ENCODE measurements at places on chromosomes 7 and 10. TPM values are rescaled to one million over a fixed set of nuclear protein-coding genes. Genes with fewer than 3 reads are reported as not detected.

DNA sequence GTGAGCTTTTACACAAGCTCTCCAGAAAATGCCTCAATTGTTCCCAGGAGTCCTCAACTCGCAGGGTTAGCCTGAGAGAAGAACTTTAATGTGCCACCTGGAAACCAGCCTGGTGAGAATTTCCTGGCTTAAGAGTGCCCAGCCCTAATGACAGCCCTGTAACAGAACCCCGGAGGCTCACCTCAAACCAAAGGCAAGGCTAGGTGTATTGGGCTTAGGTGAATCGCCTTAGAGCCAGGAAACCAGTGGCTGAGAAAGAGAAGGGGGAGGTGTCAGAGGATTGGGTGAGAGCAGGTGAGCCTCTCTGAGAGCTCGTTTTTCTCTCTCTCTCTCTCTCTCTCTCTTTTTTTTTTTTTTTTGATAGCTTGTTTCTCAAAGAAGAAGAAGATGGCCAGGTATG, 7.3 kb downstream of the OCM2 start:
- no peak for DNase-seq
- no peak overlapping the region for H3K27ac ChIP-seq
- H3K27me3 ChIP-seq: no peaks in the 10 kb centered on the region
- no peak overlapping the region for H3K4me3 ChIP-seq

DNA sequence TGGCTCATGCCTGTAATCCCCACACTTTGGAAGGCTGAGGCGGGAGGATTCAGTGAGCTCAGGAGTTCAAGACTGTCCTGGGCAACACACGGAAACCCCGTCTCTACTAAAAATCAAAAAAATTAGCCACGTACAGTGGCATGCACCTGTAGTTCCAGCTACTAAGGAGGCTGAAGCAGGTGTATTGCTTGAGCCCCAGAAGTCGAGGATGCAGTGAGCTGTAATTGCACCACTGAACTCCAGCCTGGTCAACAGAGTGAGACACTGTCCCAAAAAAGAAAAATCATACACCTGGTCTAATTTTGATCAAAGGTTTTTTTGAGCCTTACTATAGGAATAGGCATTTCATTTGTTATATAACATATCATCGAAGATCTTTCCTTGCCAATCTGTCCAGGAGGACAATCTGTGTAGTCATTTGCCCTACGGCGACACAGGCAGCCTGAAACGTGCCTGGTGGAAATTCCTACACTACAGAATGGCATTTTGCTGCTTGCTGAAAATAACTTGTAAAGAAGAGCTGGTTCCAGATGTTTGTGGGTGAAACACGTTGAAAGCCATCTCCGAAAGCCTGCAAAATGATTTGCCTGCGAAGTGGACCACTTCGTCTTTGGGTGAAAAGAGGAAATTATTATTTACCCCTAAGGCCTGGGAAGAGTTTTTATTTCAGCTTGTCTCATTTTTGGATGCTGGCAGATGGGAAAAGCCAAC, 31.3 kb upstream of the GDI2 start:
- peaks cover 19% of the 10 kb centered on the region for H3K4me1 ChIP-seq
- peaks cover 4% of the 10 kb centered on the region for H3K27me3 ChIP-seq
- H3K4me3 ChIP-seq: no peak overlapping the region
- no peaks in the 10 kb centered on the region for H3K36me3 ChIP-seq
- no peak overlapping the region for H3K27ac ChIP-seq

DPCD gene
- total RNA-seq: 3.7 TPM

GRCh38 chr10:124722798-124723783, 21.1 kb downstream of the FAM53B start:
- peak; percentile 79 for DNase-seq
- H3K4me1 ChIP-seq: peaks cover 87% of the 10 kb centered on the region
- H3K36me3 ChIP-seq: peaks cover 17% of the 10 kb centered on the region
- H3K4me3 ChIP-seq: peak overlapping the region; percentile 44
- H3K27ac ChIP-seq: peak overlapping the region; percentile 88

GRCh38 chr7:18624459-18624858, 128.9 kb downstream of the HDAC9 start:
- peaks cover 3% of the 10 kb centered on the region for H3K4me1 ChIP-seq
- DNase-seq: no peak
- H3K27me3 ChIP-seq: no peaks in the 10 kb centered on the region
- H3K27ac ChIP-seq: no peak overlapping the region

- no peak for DNase-seq
- no peak overlapping the region for H3K27ac ChIP-seq
- peaks cover 4% of the 10 kb centered on the region for H3K27me3 ChIP-seq
- no peaks in the 10 kb centered on the region for H3K36me3 ChIP-seq
- no peak overlapping the region for H3K4me3 ChIP-seq
Observed at GRCh38 chr10:77451886-77452285, 185.7 kb downstream of the KCNMA1 start.

- no peak overlapping the region for H3K27ac ChIP-seq
- H3K4me1 ChIP-seq: no peaks in the 10 kb centered on the region
- H3K27me3 ChIP-seq: peaks cover 46% of the 10 kb centered on the region
- no peak overlapping the region for H3K4me3 ChIP-seq
Observed at GRCh38 chr7:94481279-94481678, 28.3 kb upstream of the CASD1 start.

VAX1 gene
- total RNA-seq: not detected

MMRN2 gene
- total RNA-seq: not detected

DNA sequence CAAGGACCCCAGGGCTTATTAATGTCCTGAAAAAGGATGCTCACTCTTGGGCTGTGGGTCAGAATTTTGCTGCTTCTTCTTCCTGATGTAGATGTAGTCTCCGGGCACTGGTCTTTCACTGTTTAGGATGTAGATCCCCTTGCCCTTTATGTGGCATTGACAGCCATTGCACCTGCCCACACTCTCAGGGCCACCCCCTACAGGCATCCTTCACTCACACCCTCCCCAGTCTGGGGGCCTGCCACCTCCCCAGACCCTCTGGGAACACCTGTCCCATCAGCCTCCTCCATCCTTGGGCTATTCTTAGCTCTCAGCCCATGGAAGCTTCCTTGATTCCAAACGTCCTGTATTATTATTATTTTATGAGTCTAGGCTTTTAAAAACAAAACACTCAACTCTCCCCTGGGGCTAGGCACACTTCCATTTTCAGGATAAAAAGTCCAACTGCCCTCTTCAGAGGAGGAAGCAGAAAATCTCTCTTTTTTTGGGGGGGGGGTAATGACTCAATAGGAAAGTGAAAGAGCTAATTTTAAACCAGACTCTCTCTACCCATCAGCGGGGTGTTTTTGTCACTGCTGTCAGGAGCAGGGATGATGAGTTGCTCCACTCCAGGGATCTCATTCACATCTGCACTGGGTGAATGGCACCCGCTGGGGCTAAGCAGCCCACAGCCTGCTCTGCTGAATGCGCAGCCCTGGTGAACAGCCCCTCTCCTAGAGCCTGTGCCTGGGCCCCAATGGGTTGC, 11.5 kb upstream of the KLRG2 start:
- no peak overlapping the region for H3K4me3 ChIP-seq
- peaks cover 28% of the 10 kb centered on the region for H3K4me1 ChIP-seq
- DNase-seq: peak; percentile 70
- H3K36me3 ChIP-seq: no peaks in the 10 kb centered on the region
- peak overlapping the region; percentile 64 for H3K27ac ChIP-seq

DNA sequence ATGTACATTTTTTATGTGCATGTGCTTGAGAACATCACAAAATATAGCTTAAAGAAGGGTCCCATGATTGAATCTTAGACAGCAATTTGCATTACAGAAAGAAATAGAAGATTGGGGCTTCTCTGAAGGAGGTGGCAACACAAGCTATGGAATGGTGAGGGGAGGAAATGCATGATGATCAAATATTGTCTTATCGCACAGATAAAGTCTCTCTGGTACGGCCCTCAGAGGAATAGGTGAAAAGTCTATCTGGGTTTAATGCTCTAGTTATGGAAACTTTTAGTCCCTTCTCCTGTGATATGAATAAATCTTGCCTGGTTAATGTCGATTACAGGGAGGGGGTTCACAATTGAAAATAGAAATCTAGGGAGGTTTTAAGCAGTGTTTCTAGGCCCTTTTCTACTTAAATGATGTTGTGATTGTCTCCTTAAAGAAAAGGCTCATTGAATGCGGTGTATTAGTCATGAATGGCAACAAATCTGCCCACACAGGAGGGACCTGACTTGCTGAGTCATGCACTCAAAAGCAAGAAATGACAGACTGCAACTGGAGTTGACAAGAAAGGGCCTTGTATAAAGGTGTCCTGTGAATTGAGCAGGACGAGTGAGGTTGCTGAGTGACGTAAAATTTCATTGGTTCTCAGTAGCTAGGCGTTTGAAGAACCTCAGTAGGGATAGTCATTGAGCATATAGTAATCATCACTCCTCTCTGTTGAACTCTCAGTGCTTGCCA, 133.4 kb upstream of the CSTF2T start:
- DNase-seq: peak; percentile 47
- no peak overlapping the region for H3K4me3 ChIP-seq
- H3K36me3 ChIP-seq: peaks cover 2% of the 10 kb centered on the region
- peaks cover 8% of the 10 kb centered on the region for H3K4me1 ChIP-seq

IGFBP1 gene
- not detected for total RNA-seq

BEND7 gene
- total RNA-seq: not detected

GRCh38 chr7:1531263-1531978, 919 bp downstream of the MAFK start:
- H3K27ac ChIP-seq: peak overlapping the region; percentile 90
- peak; percentile 55 for DNase-seq
- H3K4me3 ChIP-seq: peak overlapping the region; percentile 80
- H3K4me1 ChIP-seq: peaks cover 32% of the 10 kb centered on the region
- peaks cover 9% of the 10 kb centered on the region for H3K27me3 ChIP-seq
- no peaks in the 10 kb centered on the region for H3K36me3 ChIP-seq

DNA sequence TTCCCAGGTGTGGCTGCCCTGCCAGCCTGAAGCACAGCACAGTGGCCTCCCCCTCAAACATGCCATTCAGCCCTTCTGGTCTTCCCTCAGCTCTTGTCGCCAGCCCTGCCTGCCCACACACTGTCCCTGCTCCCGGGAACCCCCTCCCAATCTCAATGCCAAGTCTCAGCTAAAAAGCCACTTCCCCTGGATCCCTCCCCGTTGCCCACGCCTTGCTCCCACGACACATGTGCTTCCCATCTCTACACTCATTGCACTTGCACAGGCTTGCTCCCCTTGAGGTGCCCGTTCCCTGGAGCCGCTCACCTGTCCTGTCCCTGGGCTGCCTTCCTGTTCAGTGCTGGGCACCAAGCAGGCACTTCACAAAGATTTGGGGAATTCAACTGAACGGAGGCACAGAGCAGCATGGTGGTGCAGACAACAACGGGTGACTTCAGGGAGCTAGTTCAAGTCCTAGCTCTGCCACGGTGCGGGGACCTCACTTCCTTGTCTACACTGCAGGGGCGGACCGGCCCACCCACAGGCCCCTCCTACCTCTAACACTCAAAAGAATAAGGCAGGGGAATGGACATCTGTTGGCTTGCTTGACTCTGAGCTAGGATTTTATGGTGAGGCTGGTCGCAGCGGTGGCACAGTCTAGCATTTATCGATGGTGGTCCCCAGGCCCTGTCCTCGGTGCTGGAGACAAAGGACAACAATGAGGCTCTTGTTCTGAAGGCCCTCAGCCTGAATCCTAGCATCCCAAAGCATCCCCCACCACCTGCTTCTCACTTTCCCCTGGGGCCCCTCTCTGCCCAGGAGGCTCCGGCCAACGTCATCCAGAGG, 18.4 kb downstream of the RGS10 start:
- peaks cover 49% of the 10 kb centered on the region for H3K36me3 ChIP-seq
- no peak overlapping the region for H3K27ac ChIP-seq
- no peaks in the 10 kb centered on the region for H3K27me3 ChIP-seq
- H3K4me3 ChIP-seq: no peak overlapping the region
- no peak for DNase-seq

DNA sequence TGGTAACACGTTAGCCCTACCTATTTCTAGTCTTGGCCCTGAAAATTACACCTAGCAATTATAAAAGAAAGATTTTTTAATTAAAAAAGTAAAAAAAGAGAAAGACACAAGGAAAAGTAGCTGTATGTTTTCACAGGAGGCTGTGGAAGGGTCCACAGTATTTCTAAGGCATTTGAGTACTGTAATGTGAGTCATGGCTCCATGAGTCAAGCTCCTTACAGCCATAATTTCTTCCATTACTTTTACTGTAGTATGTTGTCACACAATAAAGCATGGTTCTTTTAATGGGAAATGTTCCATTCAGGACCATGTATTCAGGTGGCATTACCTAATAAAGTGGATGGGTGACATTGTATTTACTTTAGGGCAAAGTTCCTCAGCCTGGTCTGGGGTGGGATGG, 113.4 kb downstream of the GPR37 start:
- H3K4me3 ChIP-seq: no peak overlapping the region
- H3K27ac ChIP-seq: no peak overlapping the region
- no peaks in the 10 kb centered on the region for H3K36me3 ChIP-seq
- H3K27me3 ChIP-seq: no peaks in the 10 kb centered on the region
- H3K4me1 ChIP-seq: peaks cover 7% of the 10 kb centered on the region
